T-cell (primary cell): ENCODE measurements at places on chromosomes 16 and 17. TPM values are rescaled to one million over a fixed set of nuclear protein-coding genes. Genes with fewer than 3 reads are reported as not detected.

DNA sequence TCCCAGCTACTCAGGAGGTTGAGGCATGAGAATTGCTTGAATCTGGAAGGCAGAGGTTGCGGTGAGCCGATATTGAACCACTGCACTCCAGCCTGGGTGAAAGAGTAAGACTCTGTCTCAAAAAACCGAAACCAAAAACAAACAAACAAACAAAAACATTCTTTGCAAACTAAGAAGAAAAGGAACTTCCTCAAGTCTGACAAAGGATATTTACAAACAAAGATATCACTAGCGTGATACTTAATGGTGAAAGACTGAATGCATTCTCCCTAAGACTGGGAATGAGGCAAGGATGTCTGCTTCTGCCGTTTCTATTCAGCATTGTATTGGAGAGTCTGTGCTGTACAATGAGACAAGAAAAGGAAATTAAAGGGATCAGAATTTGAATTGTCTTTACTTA lies 10.5 kb upstream of the MPO start:
- DNase-seq: no peak

DNA sequence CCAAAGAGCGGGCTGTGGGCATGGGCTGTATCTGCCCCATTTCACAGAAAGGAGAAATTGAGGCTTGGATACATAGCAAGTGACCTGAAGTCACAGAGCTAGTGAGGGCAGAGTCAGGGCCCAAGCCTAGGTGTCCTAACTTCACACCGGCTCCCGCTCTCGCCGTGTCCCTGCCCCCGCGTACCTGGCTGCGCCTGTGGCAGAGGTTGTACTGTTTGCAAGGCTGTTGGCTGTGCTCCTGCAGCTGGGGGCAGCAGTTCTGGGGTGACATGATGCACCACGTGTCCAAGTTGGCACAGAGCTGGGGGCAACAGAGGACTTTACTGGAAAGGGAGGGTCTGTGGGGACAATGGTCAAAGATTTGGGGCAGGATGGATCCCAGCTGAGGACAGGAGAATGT lies 3.4 kb downstream of the DHX58 start:
- no peak for DNase-seq

DNA sequence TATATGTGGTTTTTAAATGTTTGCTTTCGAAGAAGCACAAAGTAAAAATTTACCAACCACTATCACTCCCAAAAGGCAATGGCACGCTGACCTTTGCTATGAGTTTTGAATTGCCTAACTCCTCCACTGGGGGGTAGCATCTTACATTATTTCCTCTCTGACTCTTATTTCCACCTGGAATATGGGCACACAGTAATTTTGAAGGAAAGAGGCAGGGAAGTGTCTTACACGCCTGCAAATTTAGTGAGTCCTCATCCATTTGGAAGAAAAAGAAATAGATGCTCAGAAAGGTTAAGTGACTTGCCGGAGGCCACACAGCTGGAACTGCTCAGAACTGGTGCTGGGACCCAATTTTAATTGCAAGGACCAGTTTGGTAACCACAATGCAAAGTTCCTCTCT lies 29.9 kb upstream of the IRX6 start:
- DNase-seq: no peak

The SLC5A2 gene
- total RNA-seq: 2.6 TPM

The CES3 gene
- total RNA-seq: 0.88 TPM
